ENCODE measurements at places on chromosomes 7 and 10.

DNA sequence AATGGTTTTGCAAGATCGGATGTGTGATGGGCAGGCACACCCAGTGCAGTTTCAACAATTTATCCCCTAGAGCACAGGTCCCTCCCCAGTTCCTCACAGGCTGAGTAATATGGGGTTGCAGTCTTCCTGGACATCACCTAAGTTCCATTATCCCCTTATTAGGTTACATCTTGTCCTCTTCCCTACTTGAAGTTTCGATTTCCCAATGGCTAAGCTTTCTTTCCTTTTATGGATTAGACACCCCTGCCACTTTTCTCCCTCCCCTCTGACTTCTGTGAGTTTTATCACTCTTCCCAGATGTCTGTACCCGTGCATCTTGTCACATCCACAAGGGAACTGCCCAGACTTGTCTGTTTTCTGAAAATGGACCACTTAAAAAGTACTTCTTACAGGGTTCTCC, 2.4 kb upstream of the NIPSNAP2 start:
- no peak for DNase-seq

GRCh38 chr7:2613931-2614600, 17.7 kb upstream of the TTYH3 start:
- peak; percentile 58 for DNase-seq

DNA sequence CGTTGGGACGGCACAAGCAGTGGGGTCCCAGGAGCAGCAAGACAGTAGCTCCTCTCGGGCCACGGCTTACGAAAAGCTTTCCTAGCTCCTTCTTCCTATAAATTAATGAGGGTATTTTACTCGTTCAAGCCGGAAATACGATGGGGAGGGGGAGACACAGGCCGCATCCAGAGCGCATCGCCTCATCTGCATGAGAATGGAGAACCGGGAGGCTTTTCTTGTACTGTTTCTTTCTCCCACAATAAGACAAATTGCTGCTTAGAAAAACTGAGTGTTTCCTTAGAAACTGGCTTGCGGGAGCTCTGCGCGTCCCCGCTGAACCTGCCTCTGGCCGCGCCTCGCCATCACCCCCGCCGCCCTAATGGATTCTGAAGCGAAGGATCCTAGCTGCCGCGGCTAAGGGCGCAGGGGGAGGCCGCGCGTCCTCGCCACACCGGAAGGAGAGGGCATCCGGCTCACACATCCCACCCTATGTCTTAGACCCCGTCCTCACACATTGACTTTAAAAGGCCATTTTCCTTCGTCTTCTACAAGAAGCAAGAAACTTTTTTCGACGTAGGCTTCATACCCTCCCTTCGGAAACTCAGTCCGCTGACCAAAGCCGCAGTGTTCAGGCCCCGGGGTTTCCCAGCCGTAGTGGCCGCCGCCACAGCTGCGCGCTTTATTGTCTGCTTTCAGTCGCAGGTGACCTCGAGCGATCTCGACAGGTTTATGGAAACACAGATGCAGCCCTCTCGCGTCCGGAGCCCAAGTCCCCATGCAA, 8.8 kb downstream of the NXPH1 start:
- no peak for DNase-seq

DNA sequence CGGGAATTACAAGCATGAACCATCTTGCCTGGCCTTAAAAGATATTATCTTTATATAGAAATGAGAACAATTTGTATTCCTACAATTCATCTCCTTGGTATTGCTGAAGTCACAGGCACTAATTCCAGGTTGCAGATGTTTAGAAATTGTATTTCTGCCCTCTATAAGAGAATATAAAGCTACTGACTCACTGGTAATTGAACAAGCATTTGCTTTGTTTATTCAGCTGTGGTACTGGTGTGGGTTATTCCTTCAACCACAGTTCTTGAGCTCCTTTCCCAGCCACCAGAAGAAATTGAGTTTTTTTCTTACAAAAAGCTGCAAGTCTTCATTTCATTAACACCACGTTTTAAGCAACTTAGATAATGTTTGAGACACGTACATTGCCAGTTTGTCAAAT, 29.0 kb upstream of the MPP7 start:
- no peak for DNase-seq

GRCh38 chr10:15764892-15765454, 45.3 kb upstream of the ITGA8 start:
- DNase-seq, result no peak

DNA sequence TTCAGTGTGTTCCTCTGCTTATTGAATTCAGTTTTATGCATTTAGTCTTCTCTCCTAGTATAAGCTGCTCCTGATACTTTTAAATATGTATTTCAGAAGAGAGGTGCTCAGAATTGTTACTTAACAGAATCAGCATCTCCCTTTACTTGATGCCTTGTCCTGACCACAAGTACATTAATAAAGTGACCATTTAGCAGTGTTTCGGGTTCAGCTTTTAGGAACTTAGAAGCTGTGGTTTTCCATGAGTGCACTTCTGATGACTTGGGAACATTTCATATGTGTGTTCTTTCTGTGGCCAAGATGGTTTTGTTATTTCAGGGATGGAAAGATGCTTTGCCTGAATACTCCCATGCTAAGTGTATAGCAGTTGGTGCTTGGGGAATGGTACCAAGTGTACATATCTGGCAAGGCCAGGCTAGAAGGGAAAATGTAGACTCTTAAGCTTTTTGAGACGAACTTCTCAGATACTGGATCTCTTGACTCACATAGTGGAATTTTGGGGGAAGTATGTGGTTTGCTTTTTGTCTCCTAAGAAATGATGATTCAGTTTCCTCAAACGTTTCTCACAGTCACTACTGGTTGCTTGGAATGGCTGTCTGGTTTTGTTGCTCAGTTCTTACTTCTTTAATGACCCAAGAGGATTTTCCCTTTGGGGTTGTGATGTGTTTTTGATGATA, 17.2 kb downstream of the SGPL1 start:
- peak; percentile 71 for DNase-seq
